ENCODE measurements at places on chromosomes 16 and 17. TPM values are rescaled to one million over a fixed set of nuclear protein-coding genes. Genes with fewer than 3 reads are reported as not detected.

DNA sequence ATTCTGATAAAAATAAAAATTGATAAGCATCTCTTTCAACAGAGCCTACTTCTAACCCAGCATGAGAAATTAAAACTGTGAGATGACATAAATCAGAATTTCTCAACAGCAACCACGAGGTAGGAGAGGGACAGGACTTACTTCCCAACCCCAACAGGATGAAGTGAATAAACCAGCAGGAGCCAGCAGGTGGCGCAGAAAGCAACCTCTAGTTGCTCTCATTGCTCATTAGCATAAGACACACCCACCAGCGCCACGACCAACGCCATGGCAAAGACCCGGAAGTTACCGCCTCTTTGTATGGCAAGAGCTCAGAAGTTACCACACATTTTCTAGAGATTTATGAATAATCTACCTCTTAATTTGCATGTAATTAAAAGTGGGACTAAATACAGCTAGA is 189.4 kb upstream of the CDH8 start:
- no peaks in the 10 kb centered on the region for H3K27me3 ChIP-seq
- H3K36me3 ChIP-seq: no peaks in the 10 kb centered on the region
- no peak overlapping the region for H3K27ac ChIP-seq
- DNase-seq: no peak
- H3K4me3 ChIP-seq: no peak overlapping the region

GRCh38 chr16:3781421-3781820 is 64.1 kb upstream of the TRAP1 start:
- H3K4me3 ChIP-seq: no peak overlapping the region
- no peaks in the 10 kb centered on the region for H3K27me3 ChIP-seq
- H3K27ac ChIP-seq: no peak overlapping the region
- no peaks in the 10 kb centered on the region for H3K36me3 ChIP-seq
- no peak for DNase-seq

DNA sequence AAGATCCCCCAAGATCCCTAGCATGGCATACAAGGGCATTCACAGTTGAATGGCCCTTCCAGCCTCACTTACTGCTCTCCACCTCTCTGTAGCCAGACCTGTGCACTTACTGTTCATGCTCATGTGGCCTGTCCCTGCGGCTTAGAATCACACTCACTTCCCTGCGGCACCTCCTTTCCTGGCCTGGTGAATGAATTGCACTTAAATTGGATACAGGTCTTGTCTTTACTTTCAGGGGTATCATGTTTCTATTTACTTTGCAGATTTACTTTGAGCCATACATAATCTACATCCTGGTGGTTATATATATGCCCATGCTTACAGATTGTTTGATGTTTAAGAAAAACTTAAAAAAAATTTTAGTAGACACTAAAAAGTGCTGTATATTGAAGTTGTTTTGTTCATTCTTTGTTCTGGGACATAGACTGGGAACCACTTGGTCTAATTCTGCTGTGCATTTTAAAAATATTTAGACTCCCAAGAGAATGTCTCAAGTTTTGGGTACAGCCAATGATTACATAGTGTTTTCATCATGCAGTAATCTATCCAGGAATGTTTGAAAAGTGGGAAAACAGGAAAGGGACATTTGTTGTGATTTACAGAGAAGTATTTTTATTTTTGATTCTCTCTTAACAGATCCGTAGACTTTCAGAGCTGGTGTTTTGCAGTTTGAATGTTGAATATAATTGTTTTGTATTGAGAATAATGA is 63.9 kb downstream of the NUP88 start:
- H3K36me3 ChIP-seq: no peaks in the 10 kb centered on the region
- no peak for DNase-seq
- H3K27me3 ChIP-seq: no peaks in the 10 kb centered on the region
- no peak overlapping the region for H3K27ac ChIP-seq

DNA sequence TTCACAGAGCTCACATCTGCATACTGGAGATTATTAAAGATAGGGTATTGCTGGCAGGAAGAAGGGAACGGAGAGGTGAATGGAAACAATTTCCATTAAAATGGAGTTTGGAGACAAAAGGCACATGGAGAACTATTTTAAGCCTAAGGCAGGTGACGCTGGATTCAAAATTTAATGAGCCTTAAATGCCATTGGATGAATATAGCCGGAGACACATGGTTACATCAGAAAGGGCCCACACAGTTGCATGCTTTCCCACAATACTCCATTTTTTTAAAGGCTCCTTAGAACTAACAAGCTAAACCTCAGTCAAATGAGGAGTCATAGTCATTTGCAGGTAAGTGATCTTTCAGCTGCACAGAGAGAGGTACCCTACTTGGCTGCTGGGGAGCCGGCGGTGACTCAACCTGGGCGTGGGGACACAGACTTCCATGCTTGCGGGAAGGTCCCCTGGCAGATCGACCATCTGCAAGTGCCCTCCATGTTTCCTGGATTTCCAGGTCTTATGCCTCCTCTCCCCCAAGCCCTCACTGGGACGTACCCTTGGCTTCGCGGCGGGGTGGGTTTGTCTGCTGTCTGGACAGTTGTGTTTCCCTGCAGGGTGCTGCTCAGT is 259.2 kb downstream of the CBLN1 start:
- DNase-seq: no peak
- no peaks in the 10 kb centered on the region for H3K4me1 ChIP-seq
- H3K36me3 ChIP-seq: no peaks in the 10 kb centered on the region
- no peak overlapping the region for H3K4me3 ChIP-seq
- H3K27me3 ChIP-seq: no peaks in the 10 kb centered on the region

The MYH13 gene
- total RNA-seq: not detected

DNA sequence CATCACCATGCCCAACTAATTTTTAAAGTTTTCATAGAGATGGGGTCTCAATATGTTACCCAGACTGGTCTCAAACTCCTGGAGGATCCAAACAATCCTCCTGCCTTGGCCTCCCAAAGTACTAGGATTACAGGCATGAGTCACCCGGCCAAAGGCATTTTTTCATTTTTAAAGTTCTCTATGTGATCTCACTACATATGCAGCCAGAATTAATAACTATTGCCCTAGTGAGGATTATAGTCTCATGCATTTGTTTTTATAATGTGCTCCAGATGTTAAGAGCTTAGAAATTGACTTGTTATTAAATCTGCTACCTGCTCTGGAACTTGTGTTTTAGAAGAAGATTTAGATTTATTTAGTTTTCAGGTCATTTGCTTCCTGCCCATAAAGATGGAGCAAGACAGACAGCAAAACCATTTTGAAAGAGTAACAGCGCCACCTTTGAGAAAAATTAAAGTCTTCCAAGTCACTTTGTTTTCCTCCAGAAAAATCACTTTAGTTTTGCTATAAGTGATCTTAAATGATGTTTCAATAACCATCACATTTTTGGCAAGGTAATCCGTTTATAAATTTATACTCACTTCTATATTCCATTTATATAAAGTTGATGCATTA is 79.5 kb downstream of the CA4 start:
- no peaks in the 10 kb centered on the region for H3K36me3 ChIP-seq
- no peak for DNase-seq
- H3K27ac ChIP-seq: no peak overlapping the region
- H3K4me3 ChIP-seq: no peak overlapping the region

GRCh38 chr17:50037321-50038107 is 18.4 kb upstream of the ITGA3 start:
- peak; percentile 78 for DNase-seq
- no peaks in the 10 kb centered on the region for H3K36me3 ChIP-seq
- peak overlapping the region; percentile 48 for H3K27ac ChIP-seq
- H3K4me1 ChIP-seq: no peaks in the 10 kb centered on the region

DNA sequence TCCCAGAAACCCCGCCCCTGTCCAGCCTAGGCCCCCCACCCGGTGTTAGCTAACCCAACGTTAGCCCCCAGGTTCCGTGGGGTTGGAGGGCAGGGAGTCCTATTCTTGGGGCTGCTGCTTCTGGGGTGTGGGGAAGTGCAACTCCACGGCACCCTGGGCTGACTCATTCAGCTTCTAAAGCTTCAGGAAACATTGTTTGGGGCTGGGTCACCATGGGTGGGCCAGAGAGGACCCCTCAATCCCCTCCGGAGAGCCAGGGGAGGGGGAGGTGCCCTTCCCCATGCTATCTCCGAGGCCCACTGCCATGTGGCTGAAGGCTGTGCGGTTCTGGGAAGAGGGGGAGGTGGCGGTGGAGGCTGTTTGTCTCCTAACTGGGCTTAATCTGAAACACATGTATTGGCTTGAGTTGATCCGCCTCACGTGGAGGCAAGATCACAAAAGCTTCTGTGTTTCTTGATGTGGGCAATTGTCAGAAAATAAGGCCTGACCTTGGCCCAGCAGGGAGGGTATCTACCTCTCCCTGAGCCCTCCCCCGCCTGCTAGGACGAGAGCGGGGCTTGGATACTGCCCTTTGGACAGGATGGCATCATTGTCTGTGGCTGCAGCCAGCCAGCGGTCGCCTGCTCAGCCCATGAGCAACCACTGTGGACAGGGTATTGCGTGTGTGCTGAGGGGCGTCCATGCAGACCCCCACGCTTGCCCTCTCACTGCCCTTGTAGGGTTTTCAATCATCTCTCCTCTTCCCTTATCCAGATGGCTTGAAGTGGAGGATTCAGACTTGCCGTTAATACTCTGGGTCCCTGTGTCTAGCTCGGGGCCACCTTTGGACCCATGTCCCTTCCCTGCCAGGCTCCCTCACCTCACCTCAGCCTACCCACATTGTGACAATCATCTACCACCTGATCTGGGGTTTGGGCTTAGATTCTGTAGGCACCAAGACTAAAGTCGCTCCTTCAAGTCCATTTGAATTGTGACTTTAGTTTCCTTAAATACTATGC is 1.3 kb downstream of the SERPINF1 start:
- H3K4me1 ChIP-seq: peaks cover 8% of the 10 kb centered on the region
- H3K27me3 ChIP-seq: no peaks in the 10 kb centered on the region

GRCh38 chr17:82440991-82441627 is 9.4 kb downstream of the CYBC1 start:
- H3K27me3 ChIP-seq: no peaks in the 10 kb centered on the region
- H3K36me3 ChIP-seq: no peaks in the 10 kb centered on the region
- peaks cover 4% of the 10 kb centered on the region for H3K4me1 ChIP-seq

DNA sequence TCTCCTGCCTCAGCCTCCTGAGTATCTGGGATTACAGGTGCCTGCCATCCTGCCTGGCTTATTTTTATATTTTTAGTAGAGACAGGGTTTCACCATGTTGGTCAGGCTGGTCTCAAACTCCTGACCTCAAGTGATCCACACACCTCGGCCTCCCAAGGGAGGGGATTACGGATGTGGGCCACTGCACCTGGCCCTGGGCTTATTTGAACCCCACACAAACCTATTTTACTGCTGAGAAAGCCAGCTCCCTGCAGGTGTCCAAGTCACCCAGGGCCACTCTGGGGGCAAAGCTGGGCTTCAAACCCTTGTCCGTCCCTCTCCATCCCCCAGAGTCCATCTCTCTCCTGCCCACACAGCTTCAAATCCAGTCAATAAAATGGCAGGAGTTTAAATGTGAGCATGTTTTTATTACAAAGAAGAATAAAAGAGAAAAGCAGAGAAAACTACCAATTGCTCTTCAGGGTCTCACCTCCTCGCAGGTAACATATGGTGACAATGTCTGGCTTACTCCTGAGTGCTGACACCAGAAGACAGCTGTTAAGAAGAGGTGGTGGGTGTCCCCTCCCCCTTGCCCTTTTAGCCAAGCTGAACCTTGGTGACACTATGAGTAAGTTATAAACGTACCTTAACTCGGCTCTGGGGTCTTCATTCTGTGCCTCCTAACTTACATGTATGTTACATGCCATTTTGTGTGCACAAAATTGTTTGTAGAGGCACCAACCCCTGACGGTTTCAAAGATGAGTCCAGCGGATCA is 45.4 kb downstream of the LAT start:
- H3K27ac ChIP-seq: no peak overlapping the region
- no peaks in the 10 kb centered on the region for H3K4me1 ChIP-seq
- no peak for DNase-seq
- no peaks in the 10 kb centered on the region for H3K36me3 ChIP-seq

DNA sequence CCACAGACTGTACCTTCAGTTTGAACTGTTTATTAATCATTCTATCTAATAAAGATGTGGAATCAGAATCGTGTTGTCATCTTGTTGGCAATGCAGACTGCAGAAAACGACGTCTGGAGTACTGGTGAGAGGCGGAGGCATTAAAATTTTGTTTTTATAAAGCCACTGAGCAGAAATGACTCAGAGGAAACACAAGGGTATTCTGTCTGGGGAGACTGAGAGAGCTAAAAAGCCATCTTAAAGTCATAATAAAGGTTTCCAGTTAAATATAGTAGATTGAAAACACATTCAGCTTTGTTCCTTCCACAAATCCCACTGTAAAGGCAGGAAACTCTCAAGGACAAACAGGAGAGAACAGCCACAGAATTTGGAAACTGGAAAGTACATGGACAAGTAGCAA is 74.2 kb downstream of the CPPED1 start:
- DNase-seq: no peak
- H3K4me1 ChIP-seq: no peaks in the 10 kb centered on the region
- H3K4me3 ChIP-seq: no peak overlapping the region
- no peaks in the 10 kb centered on the region for H3K27me3 ChIP-seq
- H3K27ac ChIP-seq: no peak overlapping the region
- H3K36me3 ChIP-seq: no peaks in the 10 kb centered on the region

The GPR179 gene
- not detected for total RNA-seq

- H3K4me1 ChIP-seq: no peaks in the 10 kb centered on the region
- H3K36me3 ChIP-seq: no peaks in the 10 kb centered on the region
- no peak overlapping the region for H3K27ac ChIP-seq
- no peak for DNase-seq
- H3K4me3 ChIP-seq: no peak overlapping the region
Observed at GRCh38 chr17:76371656-76372628, 12.5 kb upstream of the SPHK1 start.

- H3K27ac ChIP-seq: peak overlapping the region; percentile 2
- no peaks in the 10 kb centered on the region for H3K4me1 ChIP-seq
- peak; percentile 46 for DNase-seq
- no peaks in the 10 kb centered on the region for H3K36me3 ChIP-seq
- H3K4me3 ChIP-seq: no peak overlapping the region
Observed at GRCh38 chr16:81616321-81617020, 162.6 kb upstream of the PLCG2 start.

The TLCD1 gene
- not detected for total RNA-seq

DNA sequence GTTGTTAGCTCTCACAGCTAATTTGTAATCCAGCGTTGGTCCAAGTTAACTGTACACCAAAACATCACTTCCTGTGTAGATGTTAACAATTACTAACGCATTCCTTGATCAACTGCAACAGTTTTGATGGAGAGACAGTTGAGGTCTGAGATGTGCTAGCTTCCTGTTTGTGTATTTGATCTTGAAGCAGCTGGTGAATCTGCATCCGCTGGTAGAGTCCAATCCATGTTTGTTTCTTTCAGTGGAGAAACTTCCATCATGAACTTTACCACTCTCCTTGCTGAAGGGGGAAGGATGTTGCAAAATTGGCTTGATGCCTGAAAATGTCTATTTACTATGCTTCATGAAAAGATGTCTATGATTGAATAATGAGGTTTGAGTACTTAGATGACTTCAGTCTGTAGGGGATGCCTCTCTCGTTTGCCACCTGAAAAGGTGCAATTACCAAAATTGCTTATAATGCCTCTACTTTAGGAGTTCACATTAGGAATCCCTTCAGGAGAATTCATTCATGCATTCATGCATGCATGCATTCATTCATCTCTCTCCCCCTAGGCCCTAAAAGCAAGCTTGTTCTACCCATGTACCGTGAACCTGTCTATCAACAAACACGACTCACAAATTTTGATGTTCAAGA is 39.6 kb upstream of the ZKSCAN2 start:
- no peaks in the 10 kb centered on the region for H3K36me3 ChIP-seq
- DNase-seq: no peak
- H3K27me3 ChIP-seq: no peaks in the 10 kb centered on the region
- no peak overlapping the region for H3K4me3 ChIP-seq

- peaks cover 10% of the 10 kb centered on the region for H3K4me1 ChIP-seq
- no peak overlapping the region for H3K4me3 ChIP-seq
- H3K36me3 ChIP-seq: no peaks in the 10 kb centered on the region
- peak; percentile 57 for DNase-seq
- peak overlapping the region; percentile 45 for H3K27ac ChIP-seq
Observed at GRCh38 chr16:2535625-2536013, 2.2 kb upstream of the PDPK1 start.
